ENCODE measurements at places on chromosomes 12 and 14.

DNA sequence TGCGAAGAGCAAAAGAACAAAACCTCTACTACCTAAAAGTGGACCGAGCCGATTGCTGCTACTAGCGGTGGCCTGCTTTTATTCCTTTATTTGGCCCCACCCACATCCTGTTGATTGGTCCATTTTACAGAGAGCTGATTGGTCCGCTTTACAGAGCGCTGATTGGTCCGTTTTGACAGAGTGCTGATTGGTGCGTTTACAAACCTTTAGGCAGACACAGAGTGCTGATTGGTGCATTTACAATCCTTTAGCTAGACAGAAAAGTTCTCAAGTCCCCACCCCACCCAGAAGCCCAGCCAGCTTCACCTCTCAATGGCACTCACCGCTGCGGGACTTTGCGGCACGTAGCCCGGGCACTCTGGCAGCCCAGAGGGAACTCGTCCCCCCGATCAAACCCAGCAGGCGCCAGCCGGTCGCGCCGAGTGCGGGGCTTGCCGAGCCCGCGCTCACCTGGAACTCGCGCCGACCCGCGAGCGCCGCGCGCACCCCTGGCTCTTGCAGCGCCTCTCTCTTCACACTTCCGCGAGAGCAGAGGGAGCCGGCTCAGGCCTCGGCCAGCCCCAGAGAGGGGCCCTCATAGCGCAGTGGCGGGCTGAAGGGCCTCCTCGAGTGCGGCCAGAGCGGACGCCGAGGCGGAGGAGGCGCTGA, 8.7 kb upstream of the FGD4 start:
- no peak for DNase-seq

GRCh38 chr12:104207416-104208205, 8.0 kb upstream of the TXNRD1 start:
- no peak for DNase-seq

DNA sequence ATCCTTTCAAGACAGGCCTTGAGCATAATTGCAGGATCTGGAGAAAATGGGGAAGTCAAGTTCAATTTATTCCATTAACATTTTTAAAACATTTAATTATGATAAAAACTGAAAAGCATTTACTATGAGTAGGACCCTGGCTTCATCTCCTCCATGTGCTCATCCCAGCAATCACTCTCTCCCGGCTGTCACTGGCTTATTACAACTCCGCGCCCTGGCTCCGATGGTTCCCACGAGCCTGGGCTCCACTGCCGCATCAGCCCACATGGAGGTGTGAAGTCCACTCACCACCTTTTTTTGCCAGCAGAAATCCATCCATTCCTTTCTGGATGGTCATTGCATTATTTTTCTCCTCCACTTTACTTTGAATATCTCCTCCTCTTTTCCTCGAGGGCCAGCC, 194.4 kb downstream of the EMP1 start:
- DNase-seq: no peak

- DNase-seq: peak; percentile 8
These were observed 74.7 kb downstream of the NOC4L start for GRCh38 chr12:132218915-132219314.

- DNase-seq: no peak
These were observed 43.4 kb downstream of the WDR20 start for GRCh38 chr14:102182936-102183619.

GRCh38 chr14:59583755-59584154, 7.1 kb upstream of the CCDC175 start:
- no peak for DNase-seq

- no peak for DNase-seq
These were observed 23.0 kb downstream of the FAM222A start for GRCh38 chr12:109736552-109737108.

- DNase-seq: no peak
These were observed 85.1 kb upstream of the LRIG3 start for GRCh38 chr12:59005193-59005955.

- DNase-seq: no peak
These were observed 1008.4 kb downstream of the SLC6A15 start for GRCh38 chr12:83904175-83904574.

DNA sequence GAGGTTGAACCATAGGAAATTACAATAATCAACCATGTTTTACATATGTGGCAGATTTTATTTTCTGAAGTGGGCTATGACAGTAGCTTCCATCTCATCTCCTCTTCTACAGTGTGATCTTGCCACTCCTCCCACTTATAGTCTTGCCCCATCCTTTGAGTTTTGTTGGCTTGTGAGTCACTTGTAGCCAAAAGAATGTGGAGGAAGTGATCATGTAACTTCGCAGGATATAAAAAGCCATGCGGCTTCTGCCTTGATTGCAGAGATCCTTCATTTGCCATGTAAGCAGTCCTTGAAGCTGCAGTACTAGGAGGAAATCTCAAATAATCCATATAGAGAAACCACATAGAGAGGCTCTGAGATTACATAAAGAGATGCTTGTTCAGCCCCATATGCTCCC, 13.7 kb upstream of the ZNF84 start:
- DNase-seq: no peak

GRCh38 chr12:56601503-56601902, 28.6 kb downstream of the BAZ2A start:
- DNase-seq: no peak

- DNase-seq: peak; percentile 21
These were observed 7.3 kb downstream of the DYRK4 start for GRCh38 chr12:4569261-4569660.

DNA sequence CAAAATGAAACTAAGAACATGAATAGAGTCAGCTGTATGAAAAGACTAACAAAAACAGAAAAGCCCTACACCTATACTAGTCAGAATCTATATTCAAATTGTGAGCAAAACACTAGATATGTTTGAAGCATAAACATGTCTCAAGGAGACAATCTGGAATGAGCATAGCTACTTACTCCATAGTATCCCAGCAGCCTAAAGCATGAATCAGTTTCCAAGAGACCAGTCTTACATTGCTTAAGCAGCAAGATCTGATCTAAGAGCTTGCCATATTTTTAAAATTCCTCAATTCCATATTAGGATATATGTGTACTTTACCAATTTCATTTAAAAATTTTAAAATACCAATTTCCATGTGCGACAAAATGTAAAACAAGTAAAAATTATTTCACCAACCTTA, 7.7 kb downstream of the CAPS2 start:
- no peak for DNase-seq

DNA sequence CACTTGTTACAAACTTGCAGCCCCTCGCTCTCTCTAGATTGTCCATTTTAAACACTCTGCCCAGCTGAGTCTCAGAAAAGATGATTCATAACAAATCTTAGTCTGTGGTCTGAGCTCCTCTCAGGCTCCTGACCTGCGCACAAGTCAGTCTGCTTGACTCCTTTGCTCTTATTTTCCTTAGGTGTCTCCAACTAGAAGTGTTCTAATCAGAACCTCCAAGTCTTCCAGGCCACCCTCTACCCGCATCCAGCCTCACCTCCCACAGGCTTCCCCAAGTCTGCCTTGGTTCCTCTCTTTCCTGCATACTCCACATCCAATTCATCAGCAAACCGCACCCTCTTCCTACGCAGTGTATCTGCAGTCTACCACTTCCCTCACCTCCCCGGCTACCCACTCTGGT, 42.4 kb upstream of the BDKRB2 start:
- DNase-seq: no peak

DNA sequence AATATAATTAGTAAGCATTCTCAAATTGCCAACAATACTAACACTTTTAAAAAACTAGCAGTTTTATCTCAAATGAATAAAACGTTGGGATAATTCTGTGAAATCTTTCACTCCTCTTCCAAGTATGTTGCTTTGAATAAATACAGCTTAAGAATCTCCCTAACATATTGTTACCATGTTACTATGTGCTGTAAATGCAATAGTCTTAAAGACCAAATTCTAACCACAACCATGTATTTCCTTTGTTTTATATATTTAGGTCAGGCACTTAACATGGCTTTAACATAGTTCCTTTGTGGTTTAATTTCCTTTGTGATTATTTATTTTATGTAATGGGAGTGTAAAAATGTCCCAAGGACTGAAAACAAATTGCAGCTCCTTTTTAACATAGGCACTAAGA, 33.9 kb upstream of the CCDC91 start:
- no peak for DNase-seq

GRCh38 chr12:46702581-46703344, 123.0 kb downstream of the SLC38A4 start:
- peak; percentile 5 for DNase-seq

DNA sequence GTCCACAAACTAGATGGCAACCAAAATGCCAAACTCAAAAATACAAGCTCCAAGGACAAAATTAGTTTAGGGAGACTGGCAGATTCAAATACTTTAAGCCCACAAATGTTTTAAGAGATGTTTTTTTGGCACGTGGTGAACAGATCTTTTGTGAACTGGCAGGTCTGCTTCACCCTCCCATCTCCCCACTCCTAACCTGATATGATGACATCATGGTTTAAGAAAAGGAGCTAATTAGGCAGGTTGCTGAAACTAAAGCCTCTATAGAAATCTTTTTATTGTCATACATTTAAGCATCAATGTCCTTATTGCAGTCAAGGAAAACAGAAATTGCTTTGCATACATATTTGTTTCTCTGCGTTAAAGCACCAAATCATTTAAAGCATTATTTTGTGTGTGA, 5.8 kb downstream of the LRIG3 start:
- DNase-seq: no peak

DNA sequence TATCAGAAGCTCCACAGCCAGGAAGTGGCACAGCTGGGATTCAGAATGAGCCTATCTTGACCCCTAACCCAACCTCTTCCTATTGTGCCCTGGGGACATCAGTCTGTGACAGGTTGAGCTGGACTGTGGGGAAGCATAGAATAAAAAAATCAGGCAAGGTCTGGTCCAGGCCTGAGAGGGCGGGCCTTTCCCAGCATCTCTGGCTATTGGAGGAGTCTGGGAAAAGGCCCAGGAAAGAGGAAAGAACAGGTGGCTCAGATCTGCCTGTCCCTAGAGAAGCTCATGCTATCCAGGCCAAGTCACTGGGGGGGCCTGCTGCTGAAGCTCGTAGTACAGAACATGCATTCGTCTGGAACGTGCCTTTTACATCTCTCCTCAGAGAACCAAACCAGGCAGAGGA, 100.5 kb downstream of the PPM1H start:
- DNase-seq: no peak

DNA sequence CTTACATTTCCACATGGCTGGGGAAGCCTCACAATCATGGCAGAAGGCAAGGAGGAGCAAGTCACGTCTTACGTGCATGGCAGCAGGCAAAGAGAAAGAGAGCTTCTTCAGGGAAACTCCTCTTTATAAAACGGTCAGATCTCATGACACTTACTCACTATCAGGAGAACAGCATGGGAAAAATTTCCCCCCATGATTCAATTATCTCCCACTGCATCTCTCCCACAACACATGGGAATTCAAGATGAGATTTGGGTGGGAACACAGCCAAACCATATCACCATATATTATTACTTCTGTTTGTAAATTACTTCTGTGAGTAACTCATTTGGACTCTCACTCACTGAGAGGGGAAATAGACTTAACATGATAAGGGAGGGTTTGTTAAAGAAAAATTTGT, 1496.8 kb upstream of the TMEM132C start:
- DNase-seq: no peak

DNA sequence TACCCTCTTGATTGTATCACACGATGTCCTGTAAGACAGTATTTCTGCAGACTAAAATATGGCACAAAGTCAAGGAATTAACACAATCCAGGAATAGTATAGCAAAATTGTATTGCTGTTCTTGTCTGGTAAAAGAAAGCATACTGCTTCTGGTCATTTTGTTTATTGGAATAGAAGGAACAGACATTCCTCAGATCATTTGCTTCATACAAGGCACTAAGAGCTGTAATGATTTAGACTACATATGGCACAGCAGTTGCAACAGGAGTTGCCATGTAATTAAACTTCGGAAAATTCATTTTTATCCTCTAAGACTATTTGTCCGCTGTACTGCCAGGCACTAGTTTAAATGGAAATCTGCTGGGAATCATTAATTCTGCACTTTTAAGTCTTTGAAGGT, 7.6 kb upstream of the KERA start:
- no peak for DNase-seq

GRCh38 chr14:64507376-64508156, 3.0 kb downstream of the ZBTB1 start:
- DNase-seq: no peak

GRCh38 chr14:95699412-95699811, 13.2 kb downstream of the TCL1B start:
- DNase-seq: no peak

GRCh38 chr12:113063396-113064350, 7.1 kb downstream of the DTX1 start:
- DNase-seq: no peak

- no peak for DNase-seq
These were observed at the start of gene SCN8A for GRCh38 chr12:51591016-51591901. TSS of gene SCN8A (plus strand) at chr12:51591233. CDS start at chr12:51662818, 71,585 bp downstream.

DNA sequence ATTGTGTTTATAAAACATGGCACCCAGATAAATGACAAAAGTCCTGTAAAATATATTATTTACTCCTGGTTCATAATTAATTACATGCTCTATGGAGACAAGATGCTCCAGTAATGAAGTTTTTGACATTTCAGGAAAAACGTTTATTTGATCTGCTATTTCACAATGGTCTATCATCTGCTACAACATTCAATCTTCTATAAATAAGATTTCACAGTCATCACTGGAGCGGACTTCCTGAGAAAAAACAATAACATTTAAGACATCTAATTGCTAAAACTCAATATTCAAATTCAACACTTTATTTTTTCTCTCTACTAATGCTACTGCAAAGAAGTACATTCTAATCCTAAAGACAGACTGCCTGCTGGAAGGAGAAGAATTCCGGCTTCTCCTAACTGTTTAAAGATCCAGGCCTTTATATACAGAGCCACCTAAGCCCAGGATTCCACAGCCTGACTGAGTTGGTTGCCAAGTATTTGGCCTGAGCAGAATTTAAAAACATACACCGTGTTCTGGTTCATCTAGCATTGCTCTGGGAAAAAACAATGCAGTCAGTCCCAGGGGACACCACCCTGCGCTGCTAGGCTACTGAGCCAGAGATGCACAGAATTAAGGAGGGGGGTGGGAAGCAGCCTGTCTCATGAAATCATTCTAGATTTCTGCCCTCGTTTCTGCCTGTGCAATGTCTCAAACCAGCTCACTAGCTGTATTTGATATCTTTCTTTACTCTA, 58.0 kb downstream of the TMTC1 start:
- no peak for DNase-seq

GRCh38 chr12:30691122-30691879, 4.4 kb downstream of the IPO8 start:
- no peak for DNase-seq

DNA sequence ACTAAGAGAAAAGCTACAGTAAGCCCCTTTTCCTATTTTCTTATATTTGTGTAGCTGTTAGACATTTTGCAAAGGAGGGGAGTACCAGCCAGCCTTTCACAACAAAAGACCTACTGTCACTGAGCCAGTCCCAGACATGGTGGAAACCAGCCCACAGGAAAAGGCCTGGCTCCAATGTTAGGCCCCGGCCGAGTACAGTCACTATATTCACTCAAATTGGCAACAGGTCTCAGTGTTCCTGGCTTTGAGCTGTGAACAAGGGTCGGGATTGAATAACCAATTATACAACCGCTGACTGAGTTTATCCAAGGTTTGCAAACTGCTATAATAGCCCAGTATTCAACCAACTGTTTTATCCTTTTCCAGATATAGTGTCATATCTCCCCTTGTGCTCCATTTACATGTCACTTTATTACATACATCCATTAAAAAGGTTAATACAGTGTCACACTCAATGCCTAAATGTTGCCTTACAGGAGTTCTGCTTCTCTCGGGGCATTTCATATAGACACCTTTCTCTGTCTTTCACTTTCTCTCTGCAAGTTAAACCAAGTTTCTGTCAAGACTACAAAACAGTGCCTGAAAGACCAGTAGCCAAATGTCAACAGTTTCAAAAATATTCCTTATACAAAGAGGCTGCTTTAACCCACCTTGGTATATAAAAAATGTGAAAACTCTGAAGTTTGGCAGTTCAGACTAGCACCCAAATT, 178.1 kb downstream of the SOX5 start:
- no peak for DNase-seq

Data from inflammatory macrophage treated with lipopolysaccharide for 1 hour (primary cell).